ENCODE measurements at places on chromosomes 6 and 20.
A peak's percentile ranks its signal among the peaks of the same experiment; 100 is the strongest.

- peak; percentile 93 for DNase-seq
Measured at GRCh38 chr6:41545703-41546474, at the start of gene FOXP4. Gene FOXP4, plus strand, starts transcription at chr6:41546381. Its CDS starts 19,380 bp downstream, at chr6:41565761.

GRCh38 chr6:140011537-140011936 lies 637.1 kb upstream of the CITED2 start:
- no peak for DNase-seq

DNA sequence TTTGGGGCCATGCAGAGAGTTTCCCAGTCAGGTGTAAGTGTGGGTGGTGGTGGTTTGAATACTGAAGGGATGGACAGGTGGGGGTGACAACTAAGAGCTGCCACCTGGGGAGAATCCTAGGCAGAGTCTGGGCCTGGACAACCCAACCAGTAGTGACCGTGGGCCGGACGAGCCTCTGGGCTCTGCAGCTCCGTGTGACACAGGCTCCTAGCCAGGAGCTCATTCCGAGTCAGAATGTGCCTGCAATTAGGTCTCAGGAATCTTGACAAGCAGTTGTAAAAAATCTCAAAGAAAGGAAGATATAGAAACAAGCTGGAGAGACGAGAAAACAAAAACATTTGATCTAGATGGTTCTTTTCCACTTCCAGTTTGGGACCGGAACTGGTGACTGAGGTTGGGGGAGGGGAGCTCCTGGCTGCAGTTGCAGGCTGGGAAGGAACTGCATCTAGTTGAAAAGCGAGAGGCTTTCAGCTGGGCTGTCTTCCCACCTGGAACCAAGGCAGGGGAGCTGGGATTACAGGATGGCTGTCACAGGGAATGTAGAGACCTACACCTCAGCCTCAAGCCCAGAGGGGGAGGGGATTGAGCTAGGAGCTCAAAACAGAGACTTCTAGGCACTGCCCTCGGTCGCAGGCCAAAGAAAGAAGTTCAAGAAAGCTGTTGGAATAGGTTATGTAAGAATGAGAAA lies 156.9 kb downstream of the PAX1 start:
- no peak for DNase-seq

DNA sequence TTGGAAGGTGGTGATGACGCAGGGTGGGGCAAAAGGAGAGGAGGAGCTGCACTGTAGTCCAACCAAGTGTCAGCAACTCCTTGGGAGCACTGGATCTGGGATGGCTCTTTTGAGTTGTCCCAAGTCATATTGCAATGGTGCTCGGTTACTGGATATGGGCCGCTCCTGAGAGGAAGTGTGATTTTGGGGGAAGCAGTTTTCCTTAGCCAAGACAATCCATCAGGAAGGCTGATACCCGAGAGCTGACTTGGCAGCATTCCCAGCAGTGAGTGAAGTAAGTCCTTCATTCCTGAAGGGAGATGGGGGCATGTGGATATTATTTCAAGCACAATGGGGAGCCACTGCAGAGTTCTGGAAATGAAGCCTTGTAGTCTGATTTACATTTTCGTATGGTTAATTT lies 354.1 kb downstream of the RFPL4B start:
- no peak for DNase-seq

DNA sequence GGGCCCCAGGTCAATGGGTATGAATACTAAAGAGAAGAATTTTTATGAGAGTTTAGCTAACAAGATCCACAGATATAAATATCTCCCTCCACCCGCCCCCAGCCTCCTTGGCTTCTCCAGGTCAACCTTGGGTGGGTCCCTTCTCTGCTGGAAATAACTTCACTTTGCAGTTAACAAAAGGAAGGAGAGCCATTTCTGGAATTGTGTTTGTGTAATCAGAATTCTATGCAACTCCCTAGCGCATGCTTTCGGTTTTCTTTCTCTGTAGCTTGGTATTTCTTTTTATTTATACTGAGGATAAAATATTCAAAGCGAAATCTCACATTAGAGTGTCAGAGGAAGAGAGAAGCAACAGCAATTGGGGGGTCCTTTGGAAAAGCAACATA lies 27.1 kb downstream of the RIPOR2 start:
- DNase-seq, result no peak

DNA sequence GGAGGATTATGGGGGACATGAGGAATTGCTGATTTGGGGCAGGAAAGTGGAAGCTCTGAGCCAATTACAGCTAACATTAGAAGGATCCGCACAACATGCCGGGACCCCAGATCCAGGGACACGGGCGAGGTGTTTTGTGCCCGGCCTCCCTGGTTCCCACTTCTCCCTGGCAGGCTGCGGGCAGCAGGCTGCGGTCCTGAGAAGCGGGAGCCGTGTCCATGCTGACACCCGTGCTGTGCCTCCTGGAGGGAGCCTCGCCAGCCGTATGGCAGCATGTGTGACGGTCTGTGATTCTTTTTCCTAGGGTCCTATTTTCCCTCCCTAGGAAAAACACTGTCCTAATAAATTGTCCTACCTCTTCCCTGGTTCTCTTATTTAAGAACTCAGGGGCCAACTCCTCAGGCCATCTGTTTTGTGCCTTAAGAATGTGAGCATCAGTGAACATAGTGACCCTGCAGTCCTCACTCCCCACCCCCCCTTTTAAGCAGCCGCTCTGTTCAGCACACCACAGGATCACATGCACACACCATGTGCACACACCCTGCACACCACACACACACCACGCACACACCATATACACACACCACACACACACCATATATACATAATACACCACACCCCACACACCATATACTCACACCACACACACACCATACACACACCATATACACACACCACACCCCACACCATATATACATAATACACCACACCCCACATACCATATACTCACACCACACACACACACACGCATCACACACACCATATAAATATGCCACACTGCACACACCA lies 49.9 kb downstream of the DACT2 start:
- no peak for DNase-seq

GRCh38 chr20:43955062-43955749 lies 40.6 kb downstream of the TOX2 start:
- peak; percentile 92 for DNase-seq

GRCh38 chr6:91713911-91714310 lies 1127.0 kb upstream of the MAP3K7 start:
- no peak for DNase-seq

GRCh38 chr6:170052991-170053821 lies 237.7 kb downstream of the DLL1 start:
- no peak for DNase-seq

GRCh38 chr6:151142676-151143075 lies 97.1 kb upstream of the AKAP12 start:
- no peak for DNase-seq

DNA sequence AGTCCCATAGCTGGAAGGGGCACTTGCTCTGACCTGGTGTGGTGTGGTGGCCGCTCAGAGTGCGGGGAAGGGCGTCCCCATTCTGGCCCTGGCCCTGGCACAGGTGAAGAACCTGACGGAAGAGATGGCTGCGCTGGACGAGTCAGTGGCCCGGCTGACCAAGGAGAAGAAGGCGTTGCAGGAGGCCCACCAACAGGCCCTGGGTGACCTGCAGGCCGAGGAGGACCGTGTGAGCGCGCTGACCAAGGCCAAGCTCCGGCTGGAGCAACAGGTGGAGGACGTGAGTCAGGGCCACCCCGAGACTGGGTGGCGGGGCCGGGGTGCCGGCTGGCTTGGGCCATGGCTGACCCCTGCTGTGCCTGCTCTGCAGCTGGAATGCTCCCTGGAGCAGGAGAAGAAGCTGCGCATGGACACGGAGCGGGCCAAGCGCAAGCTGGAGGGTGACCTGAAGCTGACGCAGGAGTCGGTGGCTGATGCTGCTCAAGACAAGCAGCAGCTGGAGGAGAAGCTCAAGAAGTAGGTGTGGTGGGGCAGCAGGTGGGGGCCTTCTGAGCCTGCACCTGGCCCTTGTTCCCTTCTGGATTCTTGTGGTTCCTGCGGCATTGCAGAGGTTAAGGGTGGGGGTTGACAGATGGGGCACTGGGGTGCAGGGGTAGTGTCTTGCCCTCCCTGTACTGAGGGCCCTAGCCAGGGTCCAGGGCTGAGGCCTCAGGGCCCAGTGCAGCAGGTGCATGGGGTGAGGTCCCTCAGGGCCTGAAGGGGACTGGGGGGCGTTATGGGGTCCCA lies 40.8 kb downstream of the MYH7B start:
- DNase-seq, result no peak

GRCh38 chr6:106724848-106725247 lies 95.5 kb downstream of the QRSL1 start:
- no peak for DNase-seq

DNA sequence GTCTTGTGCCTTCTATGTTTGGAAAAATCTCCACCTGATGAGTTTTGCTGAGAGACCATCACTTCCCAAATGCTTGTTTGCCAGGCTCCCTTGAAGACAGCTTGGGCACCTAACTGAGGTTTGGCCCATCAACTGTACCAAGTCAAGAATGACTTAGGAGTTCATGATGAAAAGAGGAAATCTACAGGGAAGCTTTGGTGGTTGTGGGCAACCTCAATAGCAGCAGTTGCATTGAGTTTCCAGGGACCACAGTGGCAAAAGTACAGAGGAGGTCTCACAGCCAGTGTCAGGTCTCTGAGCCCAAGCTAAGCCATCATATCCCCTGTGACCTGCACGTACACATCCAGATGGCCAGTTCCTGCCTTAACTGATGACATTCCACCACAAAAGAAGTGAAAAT lies 49.7 kb upstream of the PHACTR1 start:
- no peak for DNase-seq

DNA sequence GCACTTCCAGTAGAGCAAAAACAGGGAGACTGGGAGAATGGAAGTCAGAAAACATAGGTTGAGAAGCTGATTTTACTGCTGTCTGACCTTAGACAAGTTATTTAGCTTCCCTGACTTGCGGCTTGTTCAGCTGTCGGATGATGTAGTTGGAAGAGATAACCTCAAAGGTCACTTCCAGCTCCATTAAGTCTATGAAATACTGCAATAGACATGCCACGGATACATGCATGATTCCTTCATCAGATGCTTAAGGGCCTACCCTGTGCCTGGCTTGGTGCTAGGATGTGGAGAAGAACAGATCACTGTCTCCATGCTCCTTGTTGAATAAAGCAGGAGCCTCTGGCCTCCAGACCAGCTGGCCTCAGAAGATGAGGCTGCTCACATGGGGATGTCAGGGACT lies 43.7 kb downstream of the FYN start:
- no peak for DNase-seq

DNA sequence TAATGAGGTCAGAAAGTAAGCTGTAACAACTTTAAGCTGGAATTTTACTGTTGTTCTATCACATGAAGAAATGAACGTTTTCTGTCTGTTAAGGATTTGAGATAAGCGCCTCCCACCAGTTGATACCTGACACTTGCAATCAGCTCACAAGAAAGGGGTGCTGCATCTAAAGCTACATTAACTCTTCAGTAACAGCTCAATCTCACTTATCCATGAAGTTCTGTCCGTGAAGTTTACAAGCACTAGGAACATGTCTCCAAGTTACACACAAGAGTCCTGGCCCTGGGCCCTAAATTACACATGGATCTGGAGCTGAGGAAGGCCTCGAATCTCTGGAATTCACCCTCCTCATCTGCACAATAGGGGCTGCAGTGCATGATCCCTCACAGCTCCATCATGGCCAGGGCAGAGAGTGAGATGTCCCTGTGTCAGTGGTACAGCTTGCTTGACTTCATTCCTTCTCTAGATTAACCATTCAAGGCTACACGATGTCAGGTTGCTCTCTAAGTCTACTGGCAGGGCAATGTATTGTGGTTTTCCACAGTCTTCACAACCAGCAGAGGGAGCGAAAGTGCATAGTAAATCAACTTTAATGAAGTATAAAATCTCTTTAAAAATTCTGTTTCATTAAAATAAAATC lies 182.4 kb upstream of the MCHR2 start:
- DNase-seq, result peak; percentile 32

DNA sequence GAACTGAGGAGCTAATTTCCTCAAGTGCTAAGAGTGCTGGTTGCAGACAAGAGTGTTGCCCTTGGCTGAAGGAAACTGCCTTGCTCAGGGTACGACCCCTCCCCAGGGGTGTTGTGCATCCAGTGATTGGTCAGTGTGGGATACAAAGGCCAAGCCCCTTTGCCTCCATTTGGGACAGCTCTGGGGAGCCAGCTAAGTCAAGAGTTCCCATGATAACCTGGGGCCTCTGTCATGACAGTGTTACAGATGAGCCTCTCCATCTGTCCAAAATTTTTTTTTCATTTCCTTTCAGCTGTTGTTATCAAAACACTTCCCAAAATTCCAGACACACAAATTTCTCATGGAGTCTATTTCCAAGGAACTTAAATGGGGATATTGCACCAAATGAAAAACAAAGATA lies 93.3 kb downstream of the HS3ST5 start:
- no peak for DNase-seq

DNA sequence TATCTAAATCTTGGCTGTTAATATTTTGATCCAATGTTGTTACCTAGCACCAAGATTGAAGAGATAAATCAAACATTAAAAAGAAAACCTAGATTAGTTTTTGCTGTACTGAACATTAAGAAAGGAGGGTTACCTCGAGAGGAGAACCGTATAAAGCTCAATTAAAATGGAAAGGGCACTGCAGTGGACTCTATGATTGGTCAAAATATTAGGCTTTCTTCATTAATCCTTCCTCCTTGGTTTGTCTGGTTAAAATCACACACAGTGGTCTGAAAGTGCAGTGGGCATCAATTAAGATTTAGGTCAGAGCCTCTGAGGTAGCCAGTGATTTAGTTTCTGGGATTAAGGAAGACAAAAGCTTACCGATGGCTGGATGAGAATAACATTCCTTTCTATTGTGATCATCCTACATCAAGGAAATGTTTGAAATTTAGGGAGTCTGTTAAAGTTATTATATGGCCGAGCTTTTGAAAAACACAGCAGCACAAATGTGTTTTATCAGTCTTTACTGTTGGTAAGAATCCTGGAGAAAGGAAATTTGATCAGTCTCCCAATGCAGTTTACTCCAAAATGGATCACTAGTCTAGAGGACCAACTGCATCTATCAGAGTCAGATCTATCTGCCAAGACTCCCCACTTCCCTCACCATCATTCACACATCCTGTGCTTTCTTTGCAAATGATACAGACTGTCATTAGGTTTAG lies 134.6 kb upstream of the NEDD9 start:
- DNase-seq, result no peak

DNA sequence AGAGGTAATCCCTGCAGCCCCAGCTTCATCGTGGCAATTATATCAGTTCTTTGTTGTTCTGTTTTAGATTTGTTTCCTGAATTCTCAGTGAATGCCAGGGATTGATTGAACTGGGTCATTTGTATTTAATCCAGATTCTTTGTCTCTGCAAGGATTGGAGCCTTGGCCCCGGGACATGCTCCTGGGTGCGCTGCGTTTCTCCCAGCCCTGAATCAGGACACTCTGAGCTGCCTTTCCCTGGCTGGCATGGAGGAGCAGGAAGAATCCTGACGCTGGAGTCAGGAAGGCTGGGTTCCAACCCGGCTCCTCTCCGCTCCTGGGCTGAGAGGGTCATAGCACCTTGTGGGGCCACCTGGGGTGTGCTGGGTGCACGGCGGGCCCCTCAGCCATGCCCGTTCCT lies 545.6 kb downstream of the QKI start:
- DNase-seq, result no peak

DNA sequence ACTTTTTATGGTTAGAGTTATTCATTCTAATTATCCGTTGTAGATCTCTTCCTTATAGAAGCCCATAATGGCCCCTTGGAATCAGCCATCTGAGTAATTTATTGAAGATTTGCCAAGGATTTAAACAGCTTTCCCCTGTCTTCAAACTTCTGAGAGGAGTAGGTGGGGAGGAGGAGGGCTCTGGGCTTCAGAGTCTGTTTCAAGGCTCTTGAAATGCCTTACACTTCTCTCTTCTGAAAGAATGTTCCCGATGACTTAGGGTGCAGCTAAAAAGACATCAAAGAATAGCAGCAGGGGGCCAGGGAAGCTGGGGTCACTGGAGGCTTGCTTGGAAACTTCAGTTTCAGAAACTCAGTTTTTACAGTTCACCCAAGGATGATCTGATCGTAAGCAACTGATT lies 165.3 kb downstream of the ZDHHC14 start:
- no peak for DNase-seq
